Brain (organoid and tissue), 16 donors: ENCODE measurements at places on chromosomes 7 and 10. TPM values are rescaled to one million over a fixed set of nuclear protein-coding genes. Genes with fewer than 3 reads are reported as not detected.

Gene DPP6
- polyA plus RNA-seq = 16.7 TPM

Gene MYO1G
- polyA plus RNA-seq = 0.17 TPM

Gene MLXIPL
- 4.0 TPM for polyA plus RNA-seq

Gene UNCX
- polyA plus RNA-seq = not detected

Gene ADGRA1
- 7.4 TPM for polyA plus RNA-seq
